ENCODE measurements at places on chromosomes 3 and 15.

DNA sequence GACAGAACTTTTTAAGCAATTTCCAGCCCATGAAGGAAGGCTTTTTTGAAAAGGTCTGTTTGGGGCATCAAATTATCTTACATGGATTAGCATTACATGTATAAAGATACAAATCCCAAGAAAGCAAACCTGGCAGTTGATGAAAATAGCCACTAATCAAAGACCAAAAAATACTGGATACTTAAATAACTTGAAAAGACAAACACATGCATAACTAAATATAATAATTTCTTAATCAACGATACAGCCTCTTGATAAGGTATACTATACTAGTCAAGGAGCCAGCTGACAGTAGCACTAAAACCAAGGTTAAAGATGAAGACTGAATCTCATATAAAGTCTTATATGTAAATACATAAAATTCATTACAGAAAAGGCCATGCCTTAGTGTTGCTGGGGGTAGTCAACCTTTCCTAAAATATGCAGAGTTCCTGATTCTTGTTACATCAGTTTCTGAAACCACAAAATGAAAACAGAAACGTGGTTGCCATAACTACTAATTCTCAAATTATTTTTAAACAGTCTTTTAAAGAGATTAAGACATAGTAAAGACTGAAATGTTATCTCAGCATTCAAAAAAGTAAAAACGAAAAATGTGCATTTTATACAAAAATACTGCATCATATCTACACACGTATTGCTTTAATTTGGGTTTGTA lies 2.0 kb downstream of the ANKRD28 start:
- no peak for DNase-seq

- DNase-seq = no peak
Observed at GRCh38 chr3:16768014-16768413, 116.7 kb upstream of the PLCL2 start.

- no peak for DNase-seq
Observed at GRCh38 chr15:92914103-92914499, 14.0 kb downstream of the CHD2 start.

DNA sequence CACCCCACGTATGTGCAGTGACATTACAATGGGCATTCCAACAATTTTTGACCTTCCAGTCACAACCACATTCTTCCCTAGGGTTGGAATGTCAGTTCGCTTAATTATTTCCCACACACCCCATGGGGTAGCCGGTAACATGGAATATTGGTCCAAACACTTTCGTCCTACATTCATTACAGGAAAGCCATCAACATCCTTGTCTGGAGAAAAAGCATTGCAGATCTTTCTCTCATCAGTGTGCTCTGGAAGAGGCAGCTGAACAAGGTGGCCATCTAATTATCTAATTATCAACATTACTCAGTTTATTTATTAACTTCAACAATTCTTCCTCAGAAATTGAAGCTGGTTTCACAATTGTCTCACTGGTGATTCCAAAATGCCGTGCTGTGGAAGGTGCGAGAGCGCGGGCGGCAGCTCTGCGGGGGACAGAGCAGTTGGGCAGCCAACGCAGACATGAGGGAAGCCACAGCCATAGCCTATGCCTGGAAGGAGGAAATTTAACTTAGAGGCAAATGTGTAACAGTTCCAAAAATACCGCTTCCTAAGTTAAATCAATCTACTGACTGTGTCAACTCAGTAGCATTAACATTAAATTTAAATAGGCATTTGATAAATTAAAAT lies 1158.9 kb upstream of the EPHA6 start:
- no peak for DNase-seq

DNA sequence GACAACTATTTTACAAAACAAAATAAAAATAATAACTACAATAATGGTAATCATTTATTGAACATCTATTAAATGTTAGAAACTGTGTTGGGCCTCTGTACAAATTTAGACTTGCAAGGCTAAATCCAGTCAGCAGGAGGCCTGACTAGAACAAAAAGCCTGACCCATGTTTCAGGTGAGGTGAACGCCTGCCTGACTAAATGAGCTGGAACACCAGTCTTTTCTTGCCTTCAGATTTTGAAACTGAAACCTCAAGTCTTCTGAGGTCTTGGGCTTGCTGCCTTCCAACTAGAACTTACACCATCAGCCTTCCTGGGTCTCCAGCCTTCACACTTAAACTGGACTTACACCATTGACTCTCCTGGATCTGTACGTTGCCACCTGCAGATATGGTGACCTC lies 706.9 kb downstream of the TBL1XR1 start:
- no peak for DNase-seq

- no peak for DNase-seq
Observed at GRCh38 chr15:99578809-99579208, 13.0 kb downstream of the MEF2A start.

DNA sequence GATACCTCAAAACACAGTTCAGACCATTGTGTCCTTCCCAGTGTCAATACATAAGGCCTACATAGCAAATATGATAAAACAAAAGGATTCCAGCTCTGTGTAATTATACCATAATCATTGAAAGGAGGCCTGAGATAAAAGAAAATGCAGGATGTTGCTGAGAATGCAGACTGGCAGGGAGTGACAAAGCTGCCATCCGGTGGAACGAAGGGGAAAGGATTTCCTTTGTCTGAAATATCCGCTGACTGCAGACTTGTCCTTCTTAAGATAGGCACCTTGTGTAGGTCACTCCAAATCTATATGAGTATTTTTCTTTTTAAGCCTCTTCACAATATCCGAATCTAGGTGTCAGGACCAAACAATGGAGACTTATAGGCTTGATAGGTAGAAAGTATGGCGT lies 108.0 kb downstream of the KCNH8 start:
- no peak for DNase-seq
